8988T (cell line): ENCODE measurements at places on chromosomes 7 and 10.

GRCh38 chr7:44765579-44766415, 17.1 kb downstream of the ZMIZ2 start:
- DNase-seq = no peak

DNA sequence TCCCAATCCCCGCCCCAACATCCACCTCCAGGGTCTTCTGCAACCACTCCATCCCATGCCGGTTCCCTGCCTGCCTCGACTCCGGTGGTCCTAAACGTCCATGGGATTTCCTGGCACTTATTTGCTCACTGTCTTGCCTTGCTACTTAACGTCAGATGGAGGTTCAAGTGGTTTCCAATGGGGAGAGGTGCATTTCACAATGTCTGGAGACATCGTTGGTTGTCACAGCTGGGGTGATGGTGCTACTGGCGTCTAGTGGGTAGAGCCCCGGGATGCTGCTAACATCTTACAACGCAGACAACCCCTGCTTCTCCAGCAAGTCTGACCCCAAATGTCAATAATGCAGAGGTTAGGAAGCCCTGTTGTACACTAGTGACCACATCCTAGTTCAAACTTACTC, 82.9 kb upstream of the ANLN start:
- no peak for DNase-seq

- no peak for DNase-seq
Observed at GRCh38 chr10:75049316-75050148, 61.9 kb upstream of the SAMD8 start.

- no peak for DNase-seq
Observed at GRCh38 chr10:69389827-69390490, 26.8 kb downstream of the TACR2 start.

- DNase-seq = no peak
Observed at GRCh38 chr10:44966129-44966815, 6.7 kb downstream of the RASSF4 start.

DNA sequence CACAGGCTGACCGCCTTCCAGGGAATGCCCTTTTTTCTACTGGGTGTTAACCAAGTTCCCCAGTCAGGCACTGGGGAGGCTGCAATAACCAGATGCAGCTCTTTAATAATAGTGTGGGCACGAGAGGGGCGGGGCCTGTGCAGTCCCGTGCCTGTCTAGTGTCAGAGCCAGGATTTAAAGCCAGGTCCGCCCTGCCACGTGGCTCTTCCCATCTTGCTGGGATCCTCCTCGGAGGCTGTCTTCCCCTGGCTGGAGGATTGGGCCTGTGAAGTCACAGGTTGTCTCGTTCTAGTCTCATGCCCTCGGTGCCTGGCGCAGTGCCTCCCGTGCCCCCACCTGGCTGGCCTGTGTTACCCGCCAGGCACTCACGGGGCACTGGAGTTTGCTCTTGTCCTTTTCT, 25.2 kb downstream of the TMEM120A start:
- DNase-seq = no peak

- no peak for DNase-seq
Observed at GRCh38 chr7:3721422-3721821, 420.4 kb downstream of the SDK1 start.

DNA sequence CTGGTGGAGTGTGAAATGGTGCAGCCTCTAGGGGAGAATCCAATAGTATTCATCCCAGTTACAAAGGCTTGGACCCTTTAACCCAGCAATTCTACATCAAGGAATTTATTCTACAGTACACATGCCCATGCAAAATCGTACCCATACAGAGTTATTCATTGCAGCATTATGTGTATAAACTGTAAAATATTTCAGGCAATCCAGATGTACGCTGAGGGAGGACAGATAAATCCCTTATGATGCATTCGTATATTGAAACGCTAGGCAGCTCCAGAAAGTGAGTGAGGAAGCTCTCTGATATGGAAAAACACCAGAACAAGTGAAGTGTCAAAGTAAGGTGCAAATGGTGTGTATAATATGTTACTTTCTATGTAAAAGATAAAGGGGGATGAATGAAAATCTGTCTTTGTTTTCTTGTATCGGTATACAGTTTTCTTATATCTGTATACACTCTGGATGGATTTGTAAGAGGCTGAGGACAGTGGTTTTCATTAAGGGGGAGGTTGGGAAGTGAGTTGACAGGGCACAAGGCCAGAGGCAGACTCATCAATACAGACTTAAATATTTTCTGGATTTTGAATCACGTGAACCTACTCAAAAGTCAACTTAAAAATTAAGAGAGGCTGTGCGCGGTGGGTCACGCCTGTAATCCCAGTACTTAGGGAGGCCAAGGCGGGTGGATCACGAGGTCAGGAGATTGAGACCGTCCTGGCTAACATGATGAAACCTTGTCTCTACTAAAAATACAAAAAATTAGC, 17.1 kb downstream of the VWA2 start:
- no peak for DNase-seq

DNA sequence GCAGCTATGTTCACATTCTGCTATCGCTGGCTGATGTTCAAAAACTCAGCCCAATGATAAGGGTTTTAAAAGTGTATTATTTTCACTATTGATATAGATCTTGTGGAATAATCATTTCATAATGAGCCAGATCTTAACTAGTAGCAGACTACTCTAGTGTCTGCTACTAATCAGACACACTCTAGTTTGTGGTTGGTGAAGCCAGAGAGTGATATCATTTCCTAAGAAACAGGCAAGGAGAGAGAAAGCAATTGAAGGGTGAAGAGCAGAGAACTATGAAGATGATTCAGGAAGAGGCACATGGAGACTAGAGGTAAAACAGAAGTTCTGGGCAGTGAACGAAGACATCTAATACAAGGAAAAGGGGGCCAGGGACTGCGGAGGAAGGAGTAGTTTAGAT, 58.2 kb upstream of the BET1 start:
- DNase-seq = no peak

DNA sequence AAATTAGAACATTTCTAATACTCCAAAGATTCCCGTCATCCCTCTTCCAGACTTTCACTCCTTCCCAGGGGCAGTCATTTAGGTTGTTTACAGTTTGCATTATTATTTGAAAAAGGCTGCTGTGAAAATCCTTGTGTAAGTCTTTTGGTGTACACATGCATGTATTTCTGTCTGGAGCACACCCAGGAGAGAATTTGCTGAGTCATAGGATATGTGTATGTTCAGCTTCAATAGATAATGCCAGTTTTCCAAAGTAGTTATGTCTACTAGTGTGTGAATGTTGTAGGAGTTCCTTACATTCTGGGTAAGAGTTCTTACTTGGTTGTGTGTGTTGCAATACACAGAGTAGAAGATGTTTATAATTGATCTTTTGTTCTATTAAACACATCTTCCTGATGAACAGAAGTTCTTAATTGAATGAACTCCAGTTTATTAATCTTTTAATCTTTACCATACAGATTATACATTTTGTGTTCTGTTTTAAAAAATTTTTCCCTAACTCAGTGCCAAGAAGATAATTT, 25.3 kb downstream of the CROT start:
- DNase-seq = no peak

- no peak for DNase-seq
Observed at GRCh38 chr7:100856871-100857282, 4.4 kb downstream of the SLC12A9 start.
